NCI-H526 (cell line): ENCODE measurements at places on chromosomes 3 and 15.

DNA sequence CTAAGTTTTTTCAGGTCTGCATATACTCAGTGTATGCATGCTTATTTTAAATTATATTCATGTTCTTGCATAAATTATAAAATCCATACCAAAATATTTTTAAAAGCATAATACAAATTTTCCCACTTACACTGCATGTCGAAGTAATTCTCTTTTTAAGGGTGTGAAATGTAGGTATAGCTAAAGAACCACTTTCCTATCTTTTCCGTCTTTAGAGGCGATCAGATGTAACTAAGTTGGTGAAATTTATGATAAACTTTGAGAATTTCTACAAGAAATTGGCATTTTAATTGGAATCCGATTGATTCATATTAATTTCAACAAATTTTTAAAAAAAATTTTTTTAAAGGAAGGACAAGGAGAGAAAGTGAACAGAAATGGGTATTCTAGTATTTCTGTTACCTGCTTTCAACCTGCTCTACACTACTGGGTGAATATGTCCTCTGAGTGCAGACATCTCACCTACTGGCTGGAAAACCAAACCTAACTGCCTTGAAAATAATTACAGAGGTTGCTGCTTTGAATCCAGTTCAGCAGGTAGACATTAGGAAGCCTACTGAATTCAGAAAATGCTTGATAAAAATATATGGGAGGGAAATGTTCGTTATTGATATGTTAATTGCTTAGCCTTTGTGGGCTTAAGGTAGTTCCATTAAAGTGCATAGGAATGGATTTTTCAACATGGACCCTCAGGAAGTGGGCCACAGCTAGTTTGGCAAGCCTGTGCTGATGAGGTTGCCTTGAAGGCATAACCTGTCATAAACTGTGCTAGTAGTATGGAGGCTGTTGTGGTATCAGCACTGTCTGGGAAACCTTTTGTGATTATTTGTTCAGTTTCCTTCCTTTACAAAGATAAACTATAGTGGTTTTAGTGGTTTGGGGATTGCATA lies 5.1 kb downstream of the TRIM71 start:
- peak; percentile 38 for DNase-seq

DNA sequence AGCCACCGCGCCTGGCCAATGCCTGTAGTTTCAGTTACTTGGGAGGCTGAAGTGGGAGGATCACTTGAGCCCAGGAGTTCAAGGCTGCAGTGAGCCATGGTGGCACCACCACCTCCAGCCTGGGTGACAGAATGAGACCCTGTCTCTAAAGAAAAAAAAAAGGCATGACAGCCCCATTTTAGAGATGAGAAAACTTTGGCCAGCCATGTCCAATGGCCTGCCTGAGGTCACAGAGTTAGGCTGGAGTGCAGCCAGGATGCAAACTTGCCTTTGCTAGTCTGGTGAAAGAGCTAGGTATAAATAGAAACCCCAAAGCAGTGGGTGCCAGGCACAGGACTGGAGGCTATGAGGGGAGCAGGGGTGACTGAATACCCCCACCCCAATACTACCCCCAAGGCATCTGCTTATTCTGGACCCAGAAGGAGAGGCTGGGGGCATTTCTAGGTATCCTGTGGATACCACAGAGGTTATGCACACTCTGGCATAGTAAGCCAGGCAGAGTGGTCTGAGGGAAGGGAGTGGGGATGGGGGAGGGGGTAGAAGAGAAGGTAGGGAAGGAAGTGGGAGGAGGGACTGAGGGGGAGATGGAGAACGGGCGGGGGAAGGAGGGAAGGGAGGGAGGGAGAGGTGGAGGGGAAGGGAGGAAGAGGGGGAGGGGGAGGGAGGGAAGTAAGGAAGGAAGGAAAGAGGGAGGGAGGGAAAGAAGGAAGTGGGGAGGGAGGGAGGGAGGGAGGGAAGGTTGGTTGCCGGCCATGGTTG lies 16.2 kb upstream of the C15orf39 start:
- DNase-seq, result no peak

- DNase-seq, result no peak
Measured at GRCh38 chr3:196159952-196160804, 51.0 kb downstream of the ZDHHC19 start.

- DNase-seq, result no peak
Measured at GRCh38 chr3:38588371-38588971, 61.0 kb downstream of the SCN5A start.

DNA sequence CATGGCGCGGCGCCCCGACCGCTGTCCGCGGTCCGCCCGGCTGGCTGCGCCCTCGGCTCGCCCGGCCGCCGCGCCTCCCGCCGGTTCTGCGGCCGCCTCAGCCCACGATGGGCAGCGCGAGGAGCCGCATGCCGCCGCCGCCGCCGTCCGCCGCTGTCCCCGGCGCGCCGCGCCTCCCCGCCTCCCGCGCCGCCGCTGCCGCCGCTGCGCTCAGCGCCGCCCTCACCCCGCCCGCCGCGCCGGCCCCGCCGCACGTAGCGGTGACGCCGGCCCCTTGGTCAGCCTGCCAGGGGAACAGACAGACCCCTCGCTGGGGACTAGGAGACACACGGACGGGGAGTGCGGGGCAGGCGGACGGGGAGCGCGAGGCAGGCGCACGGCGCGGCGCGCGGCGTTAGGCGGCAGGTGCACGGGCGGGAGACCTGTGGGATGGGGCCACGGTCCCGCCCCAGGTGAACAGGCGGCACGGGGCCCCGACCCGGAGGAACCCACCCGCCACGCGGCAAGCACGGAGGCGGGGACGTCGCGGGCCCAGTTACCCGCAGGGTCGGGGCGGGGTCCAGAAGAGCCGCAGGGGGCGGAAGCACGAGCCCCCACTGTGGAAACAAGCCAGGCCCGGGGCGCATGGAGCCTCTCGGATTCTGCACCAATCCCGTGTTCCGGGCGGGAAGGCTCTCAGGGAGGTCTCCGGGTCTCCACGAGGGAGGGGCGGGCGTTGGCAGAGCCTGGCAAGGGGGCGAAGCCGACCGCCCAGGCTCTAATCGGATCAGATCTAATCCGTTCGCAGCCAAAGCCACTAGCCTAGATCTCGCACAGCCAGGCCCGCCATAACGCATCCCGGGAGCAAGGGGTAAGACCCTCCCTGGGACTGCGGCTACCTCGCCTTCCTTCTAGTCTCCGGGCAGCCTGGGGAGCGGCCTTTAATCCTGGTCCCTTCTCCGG lies at the start of gene CSPG5:
Gene CSPG5, minus strand, starts transcription at position 175 of the 942 bp plus-strand sequence. Its CDS starts 172 bp downstream, at position 3.
- peak; percentile 57 for DNase-seq

GRCh38 chr3:101119535-101119934 lies 126.3 kb upstream of the ABI3BP start:
- no peak for DNase-seq

- no peak for DNase-seq
Measured at GRCh38 chr15:99403597-99403996, 152.3 kb downstream of the LRRC28 start.

DNA sequence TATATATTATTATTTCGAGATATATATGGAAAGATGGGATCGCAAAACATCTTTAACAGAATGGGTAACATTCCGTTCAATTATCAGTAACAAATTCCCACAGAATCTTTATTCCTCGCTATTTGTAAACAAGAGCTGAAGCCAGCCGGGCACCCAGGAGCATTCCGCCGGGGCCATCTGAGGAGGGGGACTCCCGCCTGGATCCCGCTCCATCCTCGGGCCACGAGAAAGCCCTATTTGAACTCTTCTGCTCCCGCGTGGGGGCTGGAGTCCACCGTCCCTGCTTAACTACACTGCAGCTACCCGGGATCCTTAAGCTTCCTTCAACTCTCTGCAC lies 687 bp downstream of the GPR176 start:
- no peak for DNase-seq

GRCh38 chr3:128950223-128950938 lies 43.5 kb downstream of the CFAP92 start:
- peak; percentile 42 for DNase-seq
